Mesenchymal stem cell (in vitro differentiated cells and primary cell): ENCODE measurements at places on chromosomes 6 and 20.

GRCh38 chr6:11094941-11095340 lies 1.3 kb downstream of the SMIM13 start:
- DNase-seq = peak; percentile 37

DNA sequence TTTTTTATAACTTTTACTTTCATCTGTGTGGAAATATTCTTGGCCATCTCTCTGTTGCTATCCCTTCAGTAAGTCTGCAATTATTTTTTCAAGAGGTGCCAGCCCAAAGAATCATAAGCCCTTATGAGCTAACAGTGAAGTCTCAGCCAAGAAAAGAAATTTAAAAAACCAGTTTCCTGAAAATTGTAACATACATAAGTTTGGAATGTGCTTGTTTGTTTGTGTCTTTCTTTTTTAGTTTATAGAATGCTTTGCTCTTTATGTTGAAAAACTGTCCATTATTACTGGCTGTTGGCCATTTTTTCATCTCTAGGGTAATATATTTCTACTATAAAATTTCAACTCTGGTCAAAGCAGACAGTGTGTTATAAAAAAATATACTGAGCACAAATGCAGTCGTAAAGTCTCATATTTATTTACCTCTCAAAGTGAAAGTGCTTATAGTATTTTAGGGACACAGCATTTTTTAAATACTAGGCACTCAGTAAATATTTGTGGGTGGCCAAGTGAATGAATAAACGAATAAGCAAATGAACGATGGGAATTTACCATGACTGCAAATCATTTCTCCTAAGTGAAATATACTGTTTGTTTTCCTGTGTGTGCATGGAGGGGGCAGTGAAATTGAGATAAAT lies 659.7 kb downstream of the KIF16B start:
- DNase-seq = no peak

- DNase-seq = no peak
Measured at GRCh38 chr6:80151635-80152034, 45.2 kb downstream of the BCKDHB start.

DNA sequence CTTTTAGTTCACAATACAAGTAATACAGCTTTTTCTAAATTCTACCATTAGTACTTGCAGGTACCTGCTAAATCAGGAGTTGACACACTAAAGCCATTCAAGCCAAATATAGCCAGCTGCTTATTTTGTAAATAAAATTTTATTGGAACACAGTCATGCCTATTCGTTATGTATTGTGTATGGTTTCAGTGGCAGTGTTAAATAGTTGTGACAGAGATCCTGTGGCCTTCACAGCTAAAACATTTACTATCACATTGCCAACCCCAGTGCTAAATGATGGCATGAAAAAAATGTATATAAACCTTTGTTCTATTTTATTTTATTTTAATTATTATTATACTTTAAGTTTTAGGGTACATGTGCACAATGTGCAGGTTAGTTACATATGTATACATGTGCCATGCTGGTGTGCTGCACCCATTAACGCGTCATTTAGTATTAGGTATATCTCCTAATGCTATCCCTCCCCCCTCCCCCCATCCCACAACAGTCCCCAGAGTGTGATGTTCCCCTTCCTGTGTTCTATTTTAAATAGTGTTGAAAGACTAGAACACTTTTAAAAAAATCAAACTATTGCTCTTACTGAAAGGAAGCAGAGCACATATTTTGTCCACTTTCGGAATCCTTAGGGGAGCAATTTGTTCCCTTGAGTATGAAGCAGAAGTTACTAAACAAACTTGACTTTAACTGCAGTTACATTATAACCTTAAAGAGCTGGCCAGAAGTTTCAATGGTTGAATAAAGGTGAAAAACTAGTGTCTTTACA lies 115.7 kb downstream of the PRIM2 start:
- DNase-seq = peak; percentile 36

DNA sequence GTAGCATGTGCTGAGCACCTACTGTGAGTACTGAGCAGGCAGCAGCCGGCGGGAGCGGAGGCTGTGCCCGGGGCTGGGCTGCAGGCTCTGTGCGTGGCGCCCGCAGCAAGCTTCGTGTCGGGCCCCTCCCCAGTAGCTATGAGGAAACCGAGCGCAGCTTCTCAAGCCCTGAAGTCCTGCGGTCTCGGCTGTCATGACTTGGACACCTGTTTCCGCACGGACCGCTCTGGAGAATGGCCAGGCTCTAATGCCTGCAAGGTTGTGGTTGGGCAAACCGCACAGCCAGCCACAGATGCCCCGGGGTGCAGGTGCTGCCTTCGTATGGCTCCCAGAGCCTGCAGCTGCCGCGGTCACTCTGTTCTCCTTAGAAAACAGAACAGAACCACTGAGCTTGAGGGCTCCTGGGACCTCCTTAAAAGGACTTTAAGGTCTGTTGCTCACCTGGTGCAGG lies 33.7 kb downstream of the PYGB start:
- DNase-seq = no peak

- DNase-seq = no peak
Measured at GRCh38 chr6:98067375-98067774, 767.0 kb upstream of the POU3F2 start.

DNA sequence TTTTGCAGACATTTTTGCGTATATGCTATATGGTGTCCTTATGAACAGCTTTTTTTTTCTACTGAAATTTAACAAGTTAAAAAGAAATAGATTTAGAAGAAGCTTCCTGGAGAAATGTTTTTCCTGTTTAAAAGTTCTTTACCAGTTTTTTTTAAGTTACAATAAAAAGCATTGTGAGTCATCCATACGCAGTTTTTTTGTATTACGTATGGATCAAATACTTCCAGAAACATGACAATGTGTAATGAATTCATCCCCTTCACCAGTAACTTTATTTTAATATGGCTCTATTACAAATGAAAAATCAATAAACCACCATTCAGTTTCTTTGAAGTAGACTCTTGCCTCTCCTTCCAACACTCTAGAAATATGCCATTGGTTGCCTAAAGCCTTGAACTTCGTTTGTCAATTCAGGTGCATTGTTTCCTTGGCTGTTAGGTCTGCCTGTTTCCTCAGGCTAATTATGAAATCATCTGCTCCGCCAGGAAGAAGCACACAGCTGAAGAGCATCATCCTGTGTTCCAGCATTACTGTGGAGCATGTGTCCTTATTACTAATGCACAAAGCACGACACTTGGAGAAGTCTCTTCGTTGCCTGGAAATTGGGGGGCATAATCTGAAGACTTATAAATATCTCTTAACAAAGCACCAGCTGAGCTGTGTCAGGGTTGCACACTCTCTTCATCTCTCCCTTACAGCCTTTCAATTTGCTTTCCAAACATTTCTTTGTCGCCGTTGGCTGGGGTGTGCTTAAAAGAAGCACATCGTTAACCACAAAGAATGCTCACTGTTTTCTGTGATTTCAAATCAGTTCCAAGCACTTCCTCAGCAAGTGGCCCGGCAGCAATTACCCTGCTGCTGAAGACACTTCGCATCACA lies 9.6 kb downstream of the MOXD1 start:
- DNase-seq = peak; percentile 90

DNA sequence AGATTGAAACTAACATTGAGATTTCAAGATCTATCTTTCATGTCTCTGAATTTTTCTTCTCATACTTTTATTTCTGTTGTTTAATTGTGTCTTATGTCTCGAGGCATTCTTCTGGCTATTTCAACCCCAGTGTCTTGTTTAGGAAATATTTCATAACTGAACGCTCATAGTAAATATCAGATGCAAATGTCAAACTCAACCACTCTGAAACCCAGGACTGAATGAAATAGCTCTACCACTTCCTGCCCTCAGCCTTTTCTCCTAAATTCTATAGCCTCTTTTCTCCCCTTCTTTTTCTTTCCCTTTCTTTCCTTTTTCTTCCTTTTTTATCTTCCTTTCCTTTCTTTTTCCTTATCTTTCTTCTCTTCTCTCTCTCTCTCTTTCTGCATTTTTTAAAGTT lies 7.7 kb downstream of the ISM1 start:
- no peak for DNase-seq
